ENCODE measurements at places on chromosomes 13 and 19.
A peak's percentile ranks its signal among the peaks of the same experiment; 100 is the strongest.

DNA sequence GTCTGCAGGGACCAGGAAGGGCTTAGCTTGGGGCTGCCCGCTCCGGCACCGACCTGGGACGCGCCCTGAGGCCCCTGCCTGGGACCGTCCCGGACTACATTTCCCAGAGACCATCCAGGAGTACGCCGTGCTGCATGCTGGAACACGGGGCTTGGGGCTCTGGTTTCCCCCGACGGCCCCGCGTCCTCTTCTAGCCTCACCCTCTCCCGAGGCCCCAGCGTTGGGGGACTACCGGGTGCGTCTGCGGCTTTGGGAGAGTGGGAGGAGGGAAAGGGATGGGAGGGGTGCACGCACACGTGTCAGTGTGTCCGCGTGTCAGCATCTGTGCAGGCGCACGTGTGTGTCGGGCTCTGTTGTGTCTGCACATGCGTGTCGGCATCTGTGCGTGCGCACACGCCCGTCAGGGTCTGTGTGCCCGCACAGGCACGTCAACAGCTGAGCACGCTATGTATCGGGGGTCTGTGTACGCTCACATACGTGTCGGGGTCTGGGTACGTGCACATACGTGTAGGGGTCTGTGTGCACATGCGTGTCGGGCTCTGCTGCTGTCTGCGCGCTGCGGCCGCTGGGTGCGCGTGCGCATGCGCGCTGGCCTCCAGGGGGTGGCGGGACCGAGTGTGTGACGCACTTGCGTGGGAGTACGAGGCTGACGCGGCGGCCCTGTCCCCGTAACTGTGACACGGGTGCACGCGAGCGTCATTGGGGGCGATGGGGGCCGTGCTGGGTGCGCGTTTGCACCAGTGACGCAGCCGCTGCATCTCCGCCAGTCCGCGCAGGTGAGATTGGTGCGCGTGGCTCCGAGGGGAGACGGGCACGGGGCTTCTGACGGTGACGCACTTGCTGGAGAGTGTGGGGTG is at the start of gene ZNF331:
Gene ZNF331 (plus strand): TSS at position 625 of the 857 bp plus-strand sequence. CDS start 31,232 bp downstream, outside the sequence.
- DNase-seq: peak; percentile 72

- DNase-seq: no peak
Measured at GRCh38 chr19:47253467-47253881, 2.9 kb upstream of the CCDC9 start.

- no peak for DNase-seq
Measured at GRCh38 chr13:99977334-99977911, 4.2 kb upstream of the ZIC2 start.

DNA sequence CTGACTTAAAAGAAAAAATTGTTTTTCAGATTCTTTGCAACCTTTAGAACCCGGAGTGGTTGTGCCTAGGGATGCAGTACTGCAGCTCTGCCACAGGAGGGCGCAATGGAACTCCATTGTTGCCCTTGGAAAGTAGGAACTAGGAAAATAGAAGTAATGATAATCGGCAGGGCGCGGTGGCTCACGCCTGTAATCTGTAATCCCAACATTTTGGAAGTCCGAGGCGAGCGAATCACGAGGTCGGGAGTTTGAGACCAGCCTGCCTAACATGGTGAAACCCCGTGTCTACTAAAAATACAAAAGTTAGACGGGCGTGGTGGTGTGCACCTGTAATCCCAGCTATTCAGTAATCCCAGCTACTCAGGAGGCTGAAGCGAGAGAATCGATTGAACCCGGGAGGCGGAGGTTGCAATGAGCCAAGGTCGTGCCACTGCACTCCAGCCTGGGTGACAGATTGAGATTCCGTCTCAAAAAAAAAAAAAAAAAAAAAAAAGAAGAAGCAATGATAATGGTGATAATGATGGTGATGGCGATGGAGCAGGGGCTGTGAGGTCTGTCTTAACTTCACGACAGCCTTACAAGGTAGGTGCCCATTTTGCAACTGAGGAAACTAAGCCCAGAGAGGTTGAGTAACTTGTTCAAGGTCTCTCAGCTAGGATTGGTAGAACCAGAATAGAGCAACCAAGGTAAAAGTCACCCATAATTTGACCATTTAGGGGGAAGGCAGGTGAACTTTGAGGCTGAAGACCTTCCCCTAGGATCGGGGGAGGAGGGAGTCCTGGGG is 5.5 kb upstream of the ADAMTS10 start:
- DNase-seq: peak; percentile 32

GRCh38 chr19:39531834-39532232 is 819 bp downstream of the EID2B start:
- DNase-seq: no peak

GRCh38 chr19:40387155-40387554 is 2.8 kb downstream of the HIPK4 start:
- DNase-seq: no peak

DNA sequence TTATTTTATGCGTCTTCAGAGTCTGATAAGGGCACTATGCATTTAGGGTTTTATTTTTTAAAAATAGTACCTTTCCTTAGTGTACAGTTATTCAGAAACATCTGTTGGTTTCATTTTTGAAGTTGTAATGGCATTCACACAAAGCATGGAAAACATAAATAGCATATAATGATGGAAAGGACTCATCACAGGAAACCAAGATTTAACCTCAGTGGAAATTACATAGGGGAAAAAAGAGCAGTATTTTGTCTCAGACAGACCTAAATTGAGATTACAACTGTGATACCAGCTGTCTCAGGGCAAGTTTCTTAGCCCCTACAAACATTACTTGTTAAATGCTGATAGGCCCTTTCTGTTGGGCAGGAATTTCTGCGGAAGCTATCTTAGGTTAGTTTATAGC is 57.2 kb downstream of the NHLRC3 start:
- DNase-seq: no peak

GRCh38 chr13:64333888-64334287 is 2896.2 kb downstream of the PCDH9 start:
- no peak for DNase-seq

DNA sequence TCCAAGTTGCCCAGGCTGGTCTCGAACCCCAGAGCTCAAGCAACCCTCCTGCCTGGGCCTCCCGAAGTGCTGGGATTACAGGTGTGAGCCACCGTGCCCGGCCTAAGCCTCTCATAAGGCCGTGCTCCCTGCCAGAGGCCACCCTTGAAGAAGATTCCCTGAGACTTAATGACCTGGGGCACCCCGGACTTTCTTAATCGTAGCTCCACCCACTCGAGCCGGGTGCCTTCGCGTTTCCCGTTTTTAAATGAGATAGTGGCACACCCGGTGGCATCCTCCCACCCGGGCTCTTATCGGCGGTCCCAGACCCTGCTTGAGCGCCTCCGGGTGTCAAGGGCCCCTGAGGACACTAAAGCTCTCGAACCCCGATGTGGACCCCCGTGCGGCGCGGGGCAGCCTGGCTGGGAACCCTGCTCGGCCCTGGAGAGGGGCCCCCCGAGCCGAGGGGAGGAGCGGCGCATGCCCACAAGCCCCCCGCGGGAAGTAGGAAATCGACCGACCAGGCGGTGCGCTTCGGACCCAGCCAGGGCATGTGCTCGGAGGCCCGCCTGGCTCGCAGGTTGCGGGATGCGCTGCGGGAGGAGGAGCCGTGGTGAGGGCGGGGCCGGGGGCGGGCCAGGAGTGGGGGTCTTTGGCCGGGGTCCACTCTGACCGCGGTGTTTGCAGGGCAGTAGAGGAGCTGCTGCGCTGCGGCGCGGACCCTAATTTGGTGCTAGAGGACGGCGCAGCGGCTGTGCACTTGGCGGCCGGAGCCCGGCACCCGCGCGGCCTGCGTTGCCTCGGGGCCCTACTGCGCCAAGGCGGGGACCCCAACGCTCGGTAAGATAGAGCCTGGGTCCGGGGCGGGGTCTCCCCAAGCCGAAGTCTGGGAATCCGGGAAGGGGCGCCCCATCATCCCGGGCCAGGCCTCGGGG is at the start of gene ANKLE1:
Gene ANKLE1 (plus strand): TSS at position 511 of the 914 bp plus-strand sequence. CDS start 20 bp downstream, at position 531.
- no peak for DNase-seq

DNA sequence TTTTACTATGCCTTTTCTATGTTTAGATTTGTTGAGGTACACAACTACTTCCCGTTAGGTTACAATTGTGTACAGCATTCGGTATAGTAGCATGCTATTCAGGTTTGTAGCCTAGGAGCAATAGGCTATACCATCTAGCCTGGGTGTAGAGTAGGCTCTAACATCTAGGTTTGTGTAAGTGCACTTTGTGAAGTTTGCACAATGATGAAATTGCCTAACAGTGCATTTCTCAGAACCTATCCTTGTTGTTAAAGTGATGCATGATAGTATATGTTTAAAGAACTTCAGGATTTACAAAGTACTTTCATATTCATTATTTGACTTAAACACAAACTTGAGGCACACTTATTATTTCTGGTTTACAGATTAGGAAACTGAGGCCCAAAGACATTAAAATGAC is 11.5 kb upstream of the SERPINE3 start:
- DNase-seq: no peak

DNA sequence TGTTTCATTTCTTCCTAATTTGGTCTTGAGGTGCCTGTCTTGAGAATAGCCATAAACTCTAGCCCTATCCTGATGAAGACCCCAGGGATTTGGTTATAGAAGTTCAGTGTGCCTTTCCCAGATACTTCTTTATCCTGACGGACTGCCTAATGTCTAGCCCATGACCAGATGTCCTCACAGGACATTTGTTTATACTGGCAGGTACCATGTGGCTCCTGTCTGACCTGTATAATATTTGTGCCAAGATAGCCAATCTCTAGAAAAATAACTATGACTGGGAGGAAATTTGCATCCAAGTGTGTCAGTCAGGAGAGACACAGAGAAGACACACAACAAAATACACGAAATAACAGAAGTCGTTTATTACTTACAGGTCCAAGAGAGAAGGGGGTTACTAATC is 69.2 kb upstream of the MIR17HG start:
- DNase-seq: no peak

- DNase-seq: no peak
Measured at GRCh38 chr19:30318936-30319335, 53.2 kb upstream of the ZNF536 start.

GRCh38 chr19:58097781-58098681 is at the start of gene ZSCAN18:
ZSCAN18 (minus strand) TSS chr19:58098231; CDS start chr19:58090267, 7,964 bp downstream.
- peak; percentile 95 for DNase-seq

GRCh38 chr13:44354884-44355283 is 18.7 kb upstream of the SERP2 start:
- no peak for DNase-seq

GRCh38 chr13:105579821-105580710 is 955.4 kb downstream of the EFNB2 start:
- DNase-seq: no peak

GRCh38 chr13:41236369-41236768 is 27.0 kb downstream of the MTRF1 start:
- DNase-seq: no peak
